ENCODE measurements at places on chromosomes 3 and 15.

GRCh38 chr3:177932750-177933660, 603.2 kb upstream of the KCNMB2 start:
- DNase-seq = no peak

- no peak for DNase-seq
Observed at GRCh38 chr3:143478115-143478693, 358.6 kb downstream of the CHST2 start.

GRCh38 chr15:79209116-79209515, 73.4 kb upstream of the ANKRD34C start:
- DNase-seq = no peak

GRCh38 chr15:74227968-74228722, 8.0 kb upstream of the CCDC33 start:
- no peak for DNase-seq

DNA sequence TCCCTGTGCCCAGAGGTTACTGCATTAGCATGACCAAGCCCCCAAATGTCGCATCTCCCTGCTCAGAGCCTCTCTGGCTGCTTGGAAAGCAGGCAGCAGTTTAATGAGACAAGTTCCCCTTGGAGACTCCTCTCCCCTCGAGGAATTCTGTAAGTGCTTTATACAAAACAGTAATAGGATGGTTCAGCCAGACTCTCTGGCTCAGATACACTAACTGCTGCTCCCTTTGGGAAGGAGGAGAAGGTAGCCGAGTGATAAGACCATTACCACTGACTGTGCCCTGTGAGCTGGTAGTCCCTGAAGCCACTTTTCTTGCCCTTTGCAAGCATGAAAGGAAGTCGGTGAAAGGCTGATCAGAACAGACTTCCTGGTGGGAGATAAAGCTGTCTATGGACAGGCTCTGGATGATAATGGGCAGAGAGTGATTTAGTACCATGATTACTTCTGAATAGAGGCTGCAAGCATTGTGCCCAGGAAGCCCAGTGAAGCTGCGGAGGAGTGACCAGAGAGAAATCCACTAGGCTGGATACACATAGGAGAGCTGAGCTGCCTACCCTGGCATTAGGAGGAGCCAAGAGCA, 100.8 kb downstream of the SEMA6D start:
- DNase-seq = no peak

DNA sequence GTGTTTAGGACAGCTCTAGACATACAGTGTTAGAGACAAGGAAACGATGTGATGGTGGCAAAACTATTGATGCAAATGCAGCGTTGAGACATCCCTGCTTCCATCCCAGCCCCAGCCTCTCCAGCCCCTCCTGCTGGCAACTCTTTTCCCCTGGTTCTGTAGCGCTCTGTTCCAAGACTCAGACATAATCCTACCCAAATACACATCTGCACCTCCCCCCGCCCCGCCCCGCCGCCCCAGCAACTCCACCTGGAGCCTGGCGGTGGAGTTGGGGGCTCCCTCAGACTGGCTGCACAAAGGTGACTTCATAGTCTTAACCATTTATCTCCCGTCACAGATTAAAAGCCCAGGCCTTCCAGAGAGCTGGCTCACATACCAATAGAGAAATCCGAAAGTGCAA, 7.2 kb upstream of the SEC22A start:
- no peak for DNase-seq

DNA sequence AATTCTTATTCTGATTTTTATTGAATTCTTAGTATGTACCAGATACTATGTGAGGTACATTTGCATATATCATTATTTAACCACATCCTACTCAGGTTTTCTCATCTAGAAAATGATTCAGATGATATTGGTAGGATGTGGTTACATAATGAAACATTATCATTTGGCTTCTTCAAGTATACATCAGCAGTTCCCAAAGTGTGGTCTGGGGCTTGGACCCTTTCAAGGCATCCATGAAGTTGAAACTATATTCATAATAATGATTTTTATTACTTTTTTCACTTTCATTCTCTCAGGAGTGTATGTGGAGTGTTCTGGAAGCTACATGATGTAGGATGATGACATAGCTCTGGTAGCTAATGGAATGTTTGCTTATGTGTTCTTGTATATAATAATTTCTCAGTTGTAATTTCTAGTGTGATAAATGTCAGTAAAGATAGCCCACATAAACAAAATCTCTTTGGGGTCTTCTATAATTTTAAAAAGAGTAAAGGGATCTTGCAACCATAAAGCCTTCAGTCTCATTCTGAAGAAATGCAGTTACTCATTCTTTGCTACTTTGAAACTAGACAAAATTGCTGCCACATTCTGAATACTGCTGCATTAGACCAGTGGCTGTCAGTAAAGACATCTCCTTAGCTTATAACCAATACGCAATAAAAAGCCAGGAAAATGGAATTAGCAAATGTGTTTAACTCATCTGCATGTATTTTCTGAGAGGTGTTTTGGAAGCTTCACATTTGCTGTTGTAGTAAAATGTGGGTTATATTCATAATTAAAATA, 95.8 kb downstream of the PPARG start:
- no peak for DNase-seq

GRCh38 chr15:65902373-65902772, 33.1 kb downstream of the RAB11A start:
- no peak for DNase-seq

DNA sequence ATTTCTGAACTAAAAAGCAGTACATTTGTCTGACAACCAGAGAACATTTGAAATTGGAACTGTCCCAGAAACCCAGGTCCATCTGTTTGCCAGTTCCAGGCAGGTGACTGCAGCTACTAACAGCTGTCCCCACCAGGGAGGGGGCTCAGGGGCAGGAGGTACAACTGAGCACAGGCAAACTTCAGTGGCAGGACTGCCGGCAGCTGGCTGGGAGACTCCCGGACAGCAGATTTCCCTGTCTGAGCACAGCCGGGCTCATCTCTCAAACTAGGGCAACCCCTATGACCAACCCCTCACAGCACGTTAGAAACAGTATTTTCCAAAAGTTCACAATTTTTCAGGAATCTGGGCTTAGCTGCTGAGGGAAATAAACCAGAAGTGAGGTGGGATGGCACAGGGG, 88.8 kb downstream of the MEGF11 start:
- DNase-seq = no peak

DNA sequence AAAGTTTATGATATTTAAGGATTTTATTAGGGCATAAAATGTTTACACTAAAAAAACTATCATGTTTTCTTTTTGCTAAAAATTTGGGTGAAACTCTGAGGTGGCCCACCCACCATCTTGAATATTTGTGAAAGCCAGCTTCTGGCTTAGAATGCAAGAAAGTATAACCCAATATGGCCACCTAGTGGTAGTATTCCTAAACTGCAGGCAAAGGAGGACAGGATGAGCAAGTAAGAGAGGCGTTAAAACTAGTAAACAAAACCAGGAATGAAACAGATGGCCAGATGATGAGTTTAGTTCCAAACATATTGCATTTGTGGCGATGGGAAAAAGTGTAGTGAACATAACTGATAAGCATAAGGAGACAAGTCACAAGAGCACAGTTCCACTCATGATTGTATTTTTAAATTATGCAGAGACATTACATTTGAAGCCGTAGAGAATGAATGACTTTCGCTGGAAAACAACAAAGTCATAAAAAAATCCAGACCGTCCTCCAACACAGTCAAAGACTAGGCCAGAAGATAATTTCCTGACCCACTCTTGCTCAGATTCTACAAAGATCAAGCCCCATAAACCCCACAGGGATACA, 103.3 kb upstream of the PRTG start:
- no peak for DNase-seq

DNA sequence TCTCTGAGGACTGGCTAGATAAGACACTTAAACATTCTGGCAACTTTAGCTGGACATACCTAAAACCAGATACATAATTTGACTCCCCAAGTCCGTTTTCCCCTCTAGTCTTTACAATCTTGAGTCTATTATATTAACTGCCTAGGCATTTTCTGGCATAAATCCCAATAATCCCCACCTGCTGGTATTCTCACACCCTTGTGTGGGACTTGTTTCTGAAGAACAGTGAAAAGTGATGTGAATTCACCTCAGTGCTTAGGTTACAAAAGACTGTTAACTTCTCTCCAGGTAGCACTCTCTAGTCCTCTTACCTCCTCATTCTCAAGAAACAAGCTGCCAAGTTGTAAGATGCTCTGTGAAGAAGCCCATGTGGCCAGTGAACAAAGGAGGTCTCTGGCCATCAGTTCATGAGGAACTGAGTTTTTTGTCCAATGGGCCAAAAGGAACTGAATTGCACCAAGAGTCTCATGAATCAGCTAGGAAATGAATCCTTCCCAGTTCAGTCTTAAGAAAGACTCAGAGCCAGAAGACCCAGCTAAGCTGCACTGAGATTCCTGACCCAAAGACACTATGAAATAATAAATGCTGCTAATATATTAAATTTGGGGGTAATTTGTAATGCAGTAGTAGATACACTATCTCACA, 4.1 kb downstream of the OSBPL11 start:
- no peak for DNase-seq

DNA sequence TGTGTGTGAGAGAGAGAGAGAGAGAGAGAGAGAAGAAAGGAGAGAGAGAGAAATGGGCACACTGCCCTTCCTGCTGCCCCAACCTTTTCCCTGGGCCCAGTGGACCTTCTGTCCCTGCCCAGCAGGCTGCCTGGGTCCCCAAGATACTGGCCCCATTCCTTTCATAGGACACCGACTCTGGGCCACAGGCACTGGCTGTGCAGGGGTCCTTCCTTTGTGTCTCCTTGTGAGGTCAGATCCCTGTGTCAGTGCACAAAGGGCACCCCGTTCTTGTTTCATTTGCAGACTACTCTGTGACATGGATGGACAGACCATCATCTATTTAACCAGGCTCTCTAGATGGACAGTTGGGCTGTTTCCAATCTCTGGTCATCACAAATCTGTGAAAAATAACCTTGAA, 21.3 kb upstream of the KLF13 start:
- no peak for DNase-seq
